Activated naive CD4-positive, alpha-beta T cell treated with anti-CD3 and anti-CD28 coated beads, Interleukin-2, amount 10 ng/mL, durations not matched to agents 7 days and 5 days (primary cell): ENCODE measurements at places on chromosomes 3 and 15.
A peak's percentile ranks its signal among the peaks of the same experiment; 100 is the strongest.

DNA sequence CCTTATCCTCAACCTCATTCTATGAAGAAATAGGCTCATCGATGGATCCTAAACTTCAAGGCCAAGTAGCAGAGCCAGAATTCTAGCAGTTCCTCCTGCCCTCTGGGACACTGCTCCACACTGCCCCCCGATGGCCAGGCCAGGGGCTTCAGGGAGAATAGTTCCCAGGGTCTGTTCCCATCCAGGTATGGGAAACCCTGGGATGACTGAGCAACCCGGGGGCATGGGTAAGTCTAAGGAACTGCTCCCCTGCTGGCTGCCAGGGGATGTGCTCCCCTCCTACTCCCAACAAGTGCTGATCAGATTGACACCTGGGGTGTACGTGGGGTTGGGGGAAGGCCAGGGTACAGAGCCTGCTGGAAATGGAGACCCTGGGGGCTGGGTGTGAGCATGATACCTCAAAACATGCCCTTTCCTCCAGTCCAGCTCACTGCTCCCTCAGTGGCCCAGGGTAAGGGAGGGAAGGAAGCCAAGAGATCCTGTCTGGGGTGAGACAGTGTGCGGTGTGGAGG lies 7.6 kb downstream of the ULK3 start:
- DNase-seq: peak; percentile 63

DNA sequence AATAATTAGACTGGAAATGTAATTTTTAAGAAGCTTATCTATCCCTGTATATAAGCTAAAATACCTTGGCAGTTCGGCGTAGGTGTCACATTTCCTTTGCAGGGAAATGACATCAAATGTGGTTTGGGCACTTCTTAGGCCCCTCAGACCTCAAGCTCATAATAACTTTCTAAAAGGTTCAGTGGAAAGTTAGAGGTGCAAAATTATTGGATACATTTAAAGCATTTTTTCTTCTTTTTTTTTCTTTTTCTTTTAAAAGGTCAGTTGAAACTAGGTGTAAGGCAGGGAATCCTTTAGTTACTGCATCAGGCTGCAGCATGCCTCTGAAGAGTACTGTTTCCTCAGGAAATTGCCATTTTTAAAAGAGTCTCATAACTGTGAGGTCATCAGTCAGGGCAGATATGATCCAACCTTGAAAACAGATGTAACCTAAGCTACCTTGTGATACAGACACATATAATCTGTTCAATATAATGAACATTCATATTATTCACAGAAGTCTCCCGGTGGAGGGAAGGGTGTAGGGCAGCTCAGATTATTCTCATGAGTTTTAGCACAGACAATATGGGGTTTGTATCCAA lies 4.8 kb downstream of the SACM1L start:
- DNase-seq: peak; percentile 44

GRCh38 chr15:38190501-38190900 lies 62.1 kb upstream of the SPRED1 start:
- DNase-seq: no peak

GRCh38 chr3:33624756-33625155 lies 93.3 kb downstream of the CLASP2 start:
- no peak for DNase-seq

- no peak for DNase-seq
Observed at GRCh38 chr3:98565843-98566242, 27.6 kb downstream of the CPOX start.

DNA sequence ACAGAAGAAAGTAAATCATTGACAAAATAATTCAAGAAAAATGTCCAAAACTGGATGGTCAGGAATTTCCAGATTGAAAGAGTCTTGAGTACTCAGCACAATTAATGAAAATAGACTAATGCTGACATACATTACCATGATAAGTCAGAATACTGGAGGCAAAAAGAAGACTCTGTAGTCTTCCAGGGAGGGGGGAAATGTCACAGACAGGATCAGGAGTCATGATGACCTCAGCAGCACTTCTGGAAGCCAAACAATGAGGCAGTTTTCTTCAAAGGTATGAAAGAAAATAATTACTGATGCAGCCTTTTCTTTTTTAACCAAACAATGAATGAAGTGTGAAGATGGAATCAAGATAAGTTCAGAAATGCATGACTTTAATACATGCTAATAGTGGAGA lies 30.1 kb upstream of the SLC22A13 start:
- DNase-seq: no peak

DNA sequence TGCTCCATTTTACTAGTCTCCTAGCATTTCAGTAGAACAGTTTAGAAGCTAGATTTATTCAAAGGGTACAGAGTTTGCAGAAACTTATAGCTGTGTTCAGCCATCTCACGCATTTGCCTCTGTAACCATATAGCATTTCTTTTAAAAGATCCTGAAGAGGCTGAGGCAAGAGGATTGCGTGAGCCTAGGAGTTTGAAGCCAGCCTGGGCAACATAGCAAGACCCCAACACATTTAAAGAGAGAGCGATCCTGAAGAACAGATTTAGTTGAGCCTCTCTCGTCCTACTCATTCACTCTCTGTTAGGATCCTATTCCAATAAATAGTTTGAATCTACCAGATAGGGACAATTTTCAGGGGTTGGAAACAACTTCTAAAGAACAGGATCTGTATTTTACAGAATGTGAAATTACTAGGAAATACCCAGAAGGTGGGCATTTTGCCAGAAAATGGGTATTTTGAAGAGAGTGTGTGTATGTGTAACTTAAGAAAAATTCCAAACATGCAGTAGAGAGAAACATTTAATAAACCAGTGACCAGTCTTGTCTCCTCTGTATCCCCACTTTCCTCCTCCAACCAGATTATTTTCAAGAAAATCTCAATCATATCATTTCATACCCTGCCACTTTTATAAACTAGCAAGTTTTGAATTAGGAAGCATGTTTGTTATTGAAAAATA lies 4.5 kb downstream of the EIF3J start:
- no peak for DNase-seq

- DNase-seq: no peak
Observed at GRCh38 chr3:121661376-121661775, 673 bp upstream of the HCLS1 start.

- no peak for DNase-seq
Observed at GRCh38 chr3:127141921-127142730, 50.8 kb upstream of the PRR23E start.

DNA sequence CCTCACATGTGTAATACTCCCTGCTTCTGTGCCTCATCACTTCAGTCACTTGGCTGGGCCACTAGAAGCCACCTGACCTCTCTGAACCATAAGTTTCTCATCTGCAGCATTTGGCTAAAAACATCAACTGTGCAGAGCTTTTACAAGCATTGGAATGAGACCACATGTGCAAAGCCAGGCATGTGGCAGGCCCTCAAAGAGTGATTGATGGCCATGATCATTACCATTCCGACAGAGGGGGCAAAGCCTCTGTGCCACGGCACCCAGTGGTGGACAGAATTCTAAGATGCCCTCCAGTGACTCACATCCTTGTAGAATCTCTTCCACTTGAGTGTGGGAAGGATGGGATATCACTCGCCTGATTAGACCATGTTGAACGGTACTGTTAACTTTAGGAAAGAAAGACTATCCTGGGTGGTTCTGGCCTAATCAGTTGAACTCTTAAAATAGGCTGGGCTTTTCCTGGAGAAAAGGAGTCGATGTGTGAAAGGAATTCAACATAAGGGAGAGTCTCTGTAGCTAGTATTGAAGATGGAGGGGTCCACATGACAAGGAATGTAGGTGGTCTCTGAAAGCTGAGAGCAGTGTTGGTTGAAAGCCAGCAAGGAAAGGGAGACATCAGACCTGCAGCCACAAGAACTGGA lies 13.5 kb downstream of the CDCP1 start:
- no peak for DNase-seq

DNA sequence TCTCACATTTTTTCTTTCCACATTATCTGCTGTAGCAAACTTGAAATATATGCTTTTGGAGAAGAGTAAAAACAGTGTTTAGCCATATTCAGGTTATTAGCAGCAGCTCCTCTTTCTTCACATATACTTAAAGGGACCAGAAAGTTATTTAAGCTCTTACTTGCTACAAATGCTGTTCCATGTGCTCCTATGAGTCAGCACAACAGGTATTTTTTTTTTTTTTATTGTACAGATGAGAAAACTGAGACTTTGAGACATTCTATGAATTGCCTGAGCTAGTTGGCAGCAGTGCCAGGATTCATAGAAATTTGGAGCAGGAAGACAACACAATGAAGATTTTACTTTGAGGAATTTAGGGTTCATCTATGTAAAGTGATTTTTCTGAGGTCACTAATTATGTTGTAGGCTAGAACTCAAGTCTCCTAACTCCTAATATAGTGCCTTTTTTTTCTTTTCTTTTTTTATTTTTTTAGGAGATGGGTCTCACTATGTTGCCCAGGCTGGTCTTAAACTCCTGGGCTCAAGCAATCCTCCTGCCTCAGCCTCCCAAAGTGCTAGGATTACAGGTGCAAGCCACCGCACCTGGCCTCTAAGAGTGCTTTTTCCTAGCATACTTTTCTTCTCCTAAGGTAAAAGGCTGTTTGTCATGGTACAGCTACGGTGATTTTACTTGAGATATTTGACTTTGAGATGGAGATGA lies 23.6 kb downstream of the SETD5 start:
- DNase-seq: no peak

DNA sequence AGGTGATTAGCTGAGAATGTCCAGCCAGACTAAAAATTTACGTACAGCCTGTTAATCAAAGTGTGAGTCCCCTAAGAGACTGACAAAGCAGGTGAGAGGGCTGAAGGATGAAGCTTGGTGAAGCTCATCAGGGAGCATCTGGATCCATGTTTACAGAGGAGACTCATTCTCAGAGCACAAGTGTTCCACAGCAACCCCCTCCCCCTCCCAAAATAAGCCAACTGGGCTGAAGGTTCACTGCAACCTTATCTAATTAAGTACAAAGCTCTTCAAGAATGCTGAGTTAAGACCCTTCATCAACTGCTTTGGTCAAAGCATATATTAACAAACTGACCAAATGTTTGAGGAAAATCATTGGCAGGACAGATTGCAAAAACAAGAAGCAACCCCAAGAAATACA lies 262.6 kb upstream of the ZNF385D start:
- DNase-seq: no peak

DNA sequence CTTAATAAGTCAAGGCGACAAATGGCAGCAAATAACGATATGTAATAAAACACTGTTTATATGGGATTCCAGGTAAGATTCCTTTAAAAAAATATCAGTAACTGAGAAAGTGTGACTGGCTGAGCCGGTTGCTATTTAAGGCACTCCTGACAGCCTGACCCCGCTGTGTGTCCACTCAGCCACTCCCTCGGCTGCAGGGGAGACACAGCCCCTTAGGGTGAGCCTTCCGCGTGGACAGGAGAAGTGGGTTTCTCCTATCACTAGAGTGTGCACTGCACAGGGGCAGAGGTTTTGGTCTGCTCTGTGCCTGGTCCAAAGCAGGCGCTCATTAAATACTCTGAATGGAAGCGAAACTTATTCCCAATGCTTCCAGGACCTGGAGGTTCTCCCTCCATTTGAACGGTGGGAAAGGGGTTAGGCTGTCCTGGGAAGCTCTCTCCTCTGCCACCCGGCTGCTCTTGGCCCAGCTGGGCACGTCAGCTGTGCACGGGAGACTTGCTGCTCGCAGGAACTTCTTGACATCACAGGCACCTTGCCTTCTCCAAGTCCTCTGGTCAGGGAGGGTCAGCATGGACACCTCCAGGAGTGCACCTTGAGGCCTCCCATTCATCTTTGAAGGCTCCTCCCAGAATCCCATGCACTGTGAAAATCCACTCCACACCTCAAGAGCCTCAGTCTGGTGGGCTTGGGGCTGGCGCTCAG lies 43.3 kb upstream of the SLCO2A1 start:
- no peak for DNase-seq

DNA sequence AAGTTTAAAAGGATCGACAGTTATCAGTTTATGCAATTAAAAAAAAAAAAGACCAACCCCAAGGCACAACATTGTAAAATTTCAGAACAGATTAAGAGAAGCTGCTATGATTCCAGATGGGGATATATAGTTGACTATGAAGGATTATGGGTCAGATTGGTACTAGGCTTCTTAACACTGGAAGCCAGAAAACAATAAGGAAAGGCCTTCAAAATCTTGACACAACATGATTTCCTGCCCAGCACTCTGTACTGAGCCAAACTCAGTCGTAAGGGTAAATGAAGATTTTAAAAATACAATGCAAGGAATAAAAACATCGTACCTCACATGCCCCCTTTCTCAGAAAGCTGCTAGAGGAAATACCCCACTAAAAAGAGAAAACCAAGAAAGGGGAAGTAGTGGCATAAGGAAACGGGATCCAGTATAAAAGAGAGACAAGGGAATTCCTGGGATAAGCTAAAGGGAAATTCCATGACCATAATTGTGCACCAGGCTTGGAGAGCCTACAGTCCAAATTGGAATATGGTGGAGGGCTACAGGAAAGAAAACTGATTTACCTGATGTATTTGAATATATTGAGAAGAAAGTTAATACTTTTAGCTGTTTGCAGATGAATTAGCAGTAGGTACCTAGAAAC lies 27.9 kb downstream of the PIAS1 start:
- no peak for DNase-seq

DNA sequence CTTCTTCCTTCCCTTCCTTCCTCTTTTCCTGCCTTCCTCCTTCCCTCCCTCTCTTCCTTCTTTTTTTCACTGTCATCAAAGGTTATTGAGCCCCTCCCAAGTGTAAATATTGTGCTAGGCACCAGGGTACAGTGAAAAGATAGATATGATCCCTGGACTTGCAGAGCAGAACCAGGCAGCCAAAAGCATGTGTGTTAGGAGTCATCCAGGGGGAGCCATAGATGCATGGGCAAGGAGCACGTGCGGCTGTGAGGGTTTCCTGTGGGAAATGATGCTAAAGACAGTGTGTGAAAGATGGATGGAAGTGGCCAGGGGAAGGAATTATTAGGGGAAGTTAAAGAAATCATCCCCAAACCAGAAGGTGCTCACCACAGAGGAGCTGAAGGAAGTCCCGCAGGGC lies 65.2 kb downstream of the NR2F2 start:
- no peak for DNase-seq

- DNase-seq: no peak
Observed at GRCh38 chr15:90039996-90040395, 38.9 kb downstream of the ZNF710 start.

- no peak for DNase-seq
Observed at GRCh38 chr15:101111570-101112262, 140.1 kb downstream of the CHSY1 start.

- DNase-seq: no peak
Observed at GRCh38 chr3:107092121-107092520, 285.1 kb upstream of the CCDC54 start.

GRCh38 chr3:155093261-155093660 lies 13.1 kb downstream of the MME start:
- DNase-seq: no peak

DNA sequence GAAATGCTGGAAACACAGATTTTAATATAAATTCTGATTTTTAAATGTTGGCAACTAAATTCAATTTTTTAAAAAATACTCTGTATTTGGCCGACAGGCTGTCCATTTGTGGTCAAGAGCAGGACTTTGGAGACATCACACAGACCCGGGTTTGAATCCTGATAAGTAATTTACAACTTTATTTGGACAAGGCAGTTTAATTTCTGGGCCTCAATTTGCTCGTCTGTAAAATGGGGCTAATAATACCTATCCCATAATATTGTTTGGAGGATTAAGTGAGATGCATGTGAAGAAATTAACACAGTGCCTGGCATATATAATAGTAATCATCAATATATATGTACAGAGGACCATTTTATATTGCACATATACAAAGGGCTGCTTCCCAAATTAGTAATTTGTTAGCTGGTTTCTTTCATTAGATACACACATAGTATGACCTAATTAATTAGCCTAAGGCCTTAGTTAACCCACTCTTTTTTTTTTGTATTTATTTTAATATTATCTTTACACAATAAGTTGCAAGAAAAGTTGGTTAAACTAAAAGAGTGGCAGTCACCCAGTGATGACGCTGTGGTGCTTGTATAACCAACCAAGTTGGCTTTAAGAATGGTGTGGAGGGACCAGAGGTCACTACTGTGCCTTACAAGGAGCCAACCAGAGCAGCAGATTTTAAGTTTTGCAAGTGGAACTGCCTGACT lies 665 bp downstream of the PIGB start:
- DNase-seq: no peak
